ENCODE measurements at places on chromosomes 5 and 9.

- DNase-seq, result no peak
Measured at GRCh38 chr9:109518621-109519335, 20.7 kb upstream of the PTPN3 start.

DNA sequence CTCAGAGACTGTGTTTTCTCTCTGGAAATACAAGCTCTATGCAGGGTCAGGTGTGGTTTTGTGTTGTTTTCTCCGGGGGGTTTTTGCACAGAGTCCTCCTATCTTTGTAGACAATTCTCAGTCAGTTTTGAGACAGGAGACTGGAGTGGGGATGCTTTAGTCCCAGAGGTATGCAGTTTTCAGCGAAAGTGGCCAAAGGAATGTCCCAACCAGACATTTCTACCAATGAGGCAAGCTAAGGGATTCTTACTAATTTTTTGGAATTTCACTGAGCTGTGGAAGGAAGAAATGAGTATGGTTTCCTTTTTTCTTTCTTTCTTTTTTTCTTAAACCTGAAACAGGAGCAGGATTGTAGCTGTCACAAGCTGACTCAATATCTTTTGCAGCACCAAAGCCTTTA lies 35.3 kb upstream of the PLPP1 start:
- DNase-seq, result no peak

DNA sequence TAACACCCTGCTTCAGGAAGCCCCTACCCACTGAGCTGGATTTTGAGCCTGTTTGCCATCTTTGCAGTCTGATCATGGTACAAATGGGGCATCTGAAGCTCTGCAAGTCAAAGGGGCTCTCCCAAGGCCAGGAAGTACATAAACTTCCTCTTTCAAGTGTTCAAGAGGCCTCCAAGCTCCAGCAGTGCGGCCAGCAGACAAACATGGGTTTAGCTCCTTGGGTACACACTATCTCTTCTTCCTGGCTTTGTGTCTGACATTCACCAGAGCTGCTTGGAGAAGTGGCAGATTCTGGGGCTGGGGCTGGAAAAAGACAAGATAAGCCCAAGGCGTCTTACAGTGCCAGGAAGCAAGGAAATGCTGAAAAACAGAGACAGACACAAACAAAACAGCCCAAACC lies 34.1 kb downstream of the LAMC3 start:
- no peak for DNase-seq

DNA sequence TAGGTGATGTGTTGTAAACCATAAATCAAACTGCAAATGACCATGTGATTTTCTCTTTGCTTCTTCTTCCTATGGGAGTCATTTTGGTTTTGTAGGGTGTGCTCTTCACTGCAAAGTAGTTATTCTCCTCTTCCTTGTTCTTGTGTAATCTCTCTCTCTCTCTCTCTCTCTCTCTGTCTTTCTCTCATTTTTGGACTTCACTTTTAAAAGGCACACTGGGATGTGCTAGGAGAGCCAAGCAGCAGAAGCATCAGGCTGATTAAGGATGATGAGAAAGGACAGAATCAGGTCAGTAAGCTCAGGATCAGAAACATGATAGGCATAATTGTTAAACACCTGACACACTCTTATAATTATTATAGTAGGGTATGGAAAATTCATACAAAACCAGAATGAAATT lies 505.3 kb upstream of the ZNF608 start:
- no peak for DNase-seq

DNA sequence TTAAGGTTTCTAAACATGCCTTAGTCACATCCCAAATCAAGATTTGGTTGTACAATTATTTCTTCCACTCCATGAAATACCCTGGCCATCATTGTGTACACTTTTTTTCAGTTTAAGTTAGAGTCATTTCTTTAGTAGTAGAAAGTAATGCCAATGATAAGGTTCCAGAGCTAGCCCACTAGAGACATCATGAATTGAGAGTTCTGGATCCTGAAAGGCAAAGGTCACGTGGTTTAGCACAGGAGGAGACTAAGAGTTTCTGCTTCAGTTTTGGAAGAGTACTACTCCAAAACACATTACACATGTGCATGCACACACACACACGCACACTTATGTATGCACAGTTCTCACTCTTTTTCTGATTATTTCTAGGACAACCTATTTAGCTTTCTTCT lies 4.8 kb upstream of the SREK1 start:
- no peak for DNase-seq

DNA sequence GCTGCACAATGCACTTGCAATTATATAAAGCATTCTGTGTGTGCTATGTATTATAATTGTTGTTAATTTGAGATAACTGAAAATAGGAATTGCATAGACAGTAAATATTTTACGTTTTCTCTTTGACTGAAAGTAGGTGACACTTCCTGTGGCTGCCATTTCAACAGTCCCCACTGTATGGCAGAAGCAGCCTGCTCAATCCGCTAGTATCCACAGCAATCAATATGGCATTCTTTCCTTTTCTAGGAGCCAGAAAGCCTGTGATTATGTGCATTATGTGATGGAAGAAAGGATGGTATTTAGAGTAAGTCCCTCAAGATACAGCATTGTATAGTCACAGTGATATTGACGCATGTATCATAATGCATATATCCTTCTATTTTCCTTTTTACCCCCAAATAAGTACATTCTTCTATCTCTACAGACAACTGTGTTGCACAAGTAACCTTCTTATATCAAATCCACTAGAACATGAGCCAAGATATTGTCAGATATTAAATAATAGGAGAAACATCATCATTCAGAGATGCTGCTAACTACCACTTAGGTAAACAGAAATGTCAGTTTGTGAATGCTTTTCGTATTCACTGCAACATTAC lies 59.7 kb downstream of the CARTPT start:
- no peak for DNase-seq

DNA sequence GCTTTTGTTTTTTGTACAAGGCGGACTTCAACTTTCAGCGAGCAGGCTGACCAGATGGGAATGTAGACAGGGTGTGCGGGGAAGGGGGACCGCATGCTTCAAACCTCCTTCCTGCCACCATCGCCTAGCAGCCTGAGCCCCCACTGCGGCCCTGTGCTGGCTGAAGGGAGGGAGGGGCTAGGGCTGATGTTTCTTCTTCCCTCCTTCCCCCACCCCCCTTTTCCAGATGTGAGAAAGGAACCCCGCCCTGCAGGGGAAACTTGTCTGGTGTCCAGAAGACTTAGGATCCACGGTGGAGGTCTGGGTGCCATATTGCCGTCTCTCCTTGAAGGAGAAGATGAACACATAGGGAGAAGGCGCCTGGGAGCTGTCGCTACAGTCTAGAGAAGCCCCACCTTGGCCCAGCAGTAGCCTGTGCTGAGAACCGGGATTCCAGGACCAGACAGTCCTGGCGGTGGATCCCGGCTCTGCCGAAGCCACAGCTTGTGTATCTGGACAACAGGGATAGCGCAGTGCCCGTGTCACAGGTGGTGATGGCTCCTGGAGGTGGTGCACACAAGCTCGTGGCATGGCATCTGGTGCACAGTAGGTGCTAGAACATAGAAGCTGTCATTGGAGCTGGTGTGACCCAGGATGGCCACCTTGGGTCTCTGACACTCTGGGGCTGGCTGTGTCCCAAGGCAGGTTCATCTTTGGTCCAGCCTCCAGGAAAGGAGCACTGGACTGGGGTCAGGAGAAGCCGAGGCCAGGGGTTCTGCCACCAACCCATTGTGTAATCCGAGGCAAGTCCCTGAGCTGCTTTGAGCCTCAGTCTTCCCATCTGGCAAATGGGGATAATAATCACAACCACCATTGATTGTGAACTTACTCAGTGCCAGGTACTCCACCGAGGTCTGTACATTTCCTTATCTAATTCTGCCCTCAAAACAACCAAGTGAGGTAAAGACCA lies 205.6 kb downstream of the C9orf50 start:
- DNase-seq, result no peak

GRCh38 chr9:112552229-112553056 lies 65.8 kb downstream of the KIAA1958 start:
- no peak for DNase-seq

DNA sequence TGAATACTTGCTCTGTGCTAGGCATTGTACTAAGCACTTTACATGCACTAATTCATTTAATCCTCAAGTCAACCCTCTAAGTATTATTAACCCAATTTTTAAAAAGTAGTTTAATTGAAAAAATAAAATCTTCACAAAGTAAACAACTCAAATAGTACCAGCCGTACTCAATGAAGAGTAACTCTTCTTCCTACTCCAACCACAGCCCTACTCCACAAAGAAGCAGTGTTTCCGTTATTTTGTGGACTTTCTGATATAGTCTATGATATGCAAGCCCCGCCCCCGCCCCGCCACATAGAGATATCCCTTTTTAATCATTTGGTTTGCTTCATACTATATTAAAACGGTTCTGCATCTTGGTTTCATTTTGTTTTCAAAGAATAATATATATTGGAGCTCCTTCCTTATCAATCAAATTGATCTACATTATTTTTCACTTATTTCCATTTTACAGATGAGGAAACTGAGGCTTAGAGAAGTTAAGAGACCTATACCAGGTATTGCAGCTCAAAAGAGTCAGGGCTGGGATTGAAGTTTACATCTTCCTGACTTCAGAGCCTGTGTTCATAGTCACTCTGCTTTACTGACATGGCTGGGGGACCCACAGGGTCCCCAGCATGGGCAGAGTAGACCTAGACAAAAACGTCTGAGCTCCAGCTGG lies 78.6 kb downstream of the PCDH1 start:
- DNase-seq, result no peak

- DNase-seq, result no peak
Measured at GRCh38 chr5:36444582-36445418, 143.1 kb upstream of the RANBP3L start.

DNA sequence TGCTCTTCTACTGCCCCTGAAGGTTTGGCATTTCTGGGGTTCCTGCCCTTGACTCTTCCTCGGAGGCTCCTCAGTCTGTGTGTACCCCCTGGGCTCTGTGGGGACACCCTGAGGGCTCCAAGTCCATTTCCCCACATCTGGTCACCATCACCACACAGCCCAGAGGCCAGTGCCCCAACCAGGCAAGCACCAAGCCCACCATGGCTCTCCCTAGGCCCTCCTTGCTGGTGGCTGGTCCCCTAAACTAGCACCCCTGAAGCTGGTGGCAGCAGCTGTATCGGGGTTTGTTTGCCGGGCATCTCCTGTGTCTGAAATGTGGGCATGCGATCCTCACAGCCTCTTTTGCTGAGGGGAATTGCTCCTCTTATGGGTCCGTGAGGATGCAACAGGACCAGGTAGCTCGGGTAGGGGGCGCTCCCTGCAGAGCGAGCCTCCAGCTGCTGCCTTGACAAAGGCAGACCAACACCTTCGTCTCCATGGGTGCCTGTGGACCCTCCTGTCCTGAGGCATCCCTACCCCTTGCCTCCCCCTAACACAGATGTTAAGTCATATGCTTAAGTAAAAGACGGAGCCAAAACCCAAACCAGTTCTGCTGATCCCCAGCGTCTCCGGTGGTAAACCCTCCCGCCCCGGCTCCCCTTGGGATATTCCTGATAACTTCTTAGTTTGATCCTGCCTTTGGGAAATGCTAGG lies 138.9 kb upstream of the IRX4 start:
- no peak for DNase-seq

DNA sequence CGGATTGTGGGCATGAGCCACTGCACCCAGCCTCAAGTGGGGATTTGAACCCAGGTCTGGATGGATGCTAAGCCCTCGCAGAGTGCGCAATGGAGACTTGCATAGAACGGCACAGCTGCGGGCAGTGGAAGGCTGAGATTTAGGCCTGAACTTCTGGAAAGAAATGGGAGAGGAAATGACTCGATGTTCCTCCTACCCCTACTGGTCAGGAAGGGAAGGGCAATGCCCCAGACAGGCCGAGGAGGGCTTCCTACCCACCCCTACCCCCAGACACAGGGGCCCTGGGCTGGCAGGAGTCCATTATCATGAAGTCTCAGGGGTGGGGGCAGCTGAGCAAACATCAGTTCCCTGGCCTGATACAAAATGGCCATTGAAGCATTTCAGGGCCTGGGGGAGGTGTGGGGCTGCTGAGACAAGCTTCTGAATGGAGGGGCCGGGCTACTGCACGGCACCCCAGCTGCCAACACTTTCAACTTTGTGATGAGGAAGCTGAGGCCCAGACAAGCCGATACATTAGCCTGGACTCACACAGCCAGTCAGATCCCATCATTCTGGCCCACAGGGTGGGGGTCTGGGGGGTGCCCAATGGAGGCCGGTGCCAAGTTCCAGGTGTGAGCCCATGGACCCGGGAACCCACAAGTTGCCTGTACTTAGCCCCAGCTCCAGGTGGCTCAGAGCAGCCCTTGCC lies 13.5 kb upstream of the WDR38 start:
- no peak for DNase-seq

GRCh38 chr9:29475471-29475870 lies 1902.2 kb upstream of the C9orf72 start:
- no peak for DNase-seq

DNA sequence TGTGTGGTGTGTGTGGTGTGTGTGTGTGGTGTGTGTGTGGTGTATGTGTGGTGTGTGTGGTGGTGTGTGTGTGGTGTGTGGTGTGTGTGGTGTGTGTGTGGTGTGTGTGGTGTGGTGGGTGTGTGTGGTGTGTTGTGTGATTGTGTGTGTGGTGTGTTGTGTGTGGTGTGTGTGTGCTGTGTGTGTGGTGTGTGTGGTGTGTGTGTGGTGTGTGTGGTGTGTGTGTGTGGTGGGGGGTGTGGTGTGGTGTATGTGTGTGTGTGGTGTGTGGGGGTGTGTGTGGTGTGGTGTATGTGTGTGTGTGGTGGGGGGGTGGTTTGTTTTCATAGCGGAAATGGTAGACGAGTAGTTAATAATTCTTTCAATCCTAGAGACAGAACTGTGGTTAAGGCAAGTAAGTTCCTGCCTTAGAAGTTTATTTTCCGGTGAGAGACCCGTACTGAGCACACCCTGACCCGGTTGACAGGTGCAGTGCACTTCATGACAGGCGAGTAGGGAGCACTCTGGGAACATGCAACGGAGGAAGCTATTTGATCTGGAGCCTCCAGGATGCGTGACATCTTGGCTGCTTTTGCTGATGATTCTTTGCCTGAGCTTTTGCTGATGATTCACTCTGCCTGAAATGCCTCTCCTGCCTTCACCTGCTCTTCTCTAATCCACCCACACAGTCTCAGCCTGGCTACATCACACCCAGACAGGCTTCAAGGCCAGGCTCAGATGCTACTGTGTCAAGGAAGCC lies 21.7 kb upstream of the FAT2 start:
- no peak for DNase-seq

- no peak for DNase-seq
Measured at GRCh38 chr9:114492991-114493390, 12.3 kb downstream of the WHRN start.

DNA sequence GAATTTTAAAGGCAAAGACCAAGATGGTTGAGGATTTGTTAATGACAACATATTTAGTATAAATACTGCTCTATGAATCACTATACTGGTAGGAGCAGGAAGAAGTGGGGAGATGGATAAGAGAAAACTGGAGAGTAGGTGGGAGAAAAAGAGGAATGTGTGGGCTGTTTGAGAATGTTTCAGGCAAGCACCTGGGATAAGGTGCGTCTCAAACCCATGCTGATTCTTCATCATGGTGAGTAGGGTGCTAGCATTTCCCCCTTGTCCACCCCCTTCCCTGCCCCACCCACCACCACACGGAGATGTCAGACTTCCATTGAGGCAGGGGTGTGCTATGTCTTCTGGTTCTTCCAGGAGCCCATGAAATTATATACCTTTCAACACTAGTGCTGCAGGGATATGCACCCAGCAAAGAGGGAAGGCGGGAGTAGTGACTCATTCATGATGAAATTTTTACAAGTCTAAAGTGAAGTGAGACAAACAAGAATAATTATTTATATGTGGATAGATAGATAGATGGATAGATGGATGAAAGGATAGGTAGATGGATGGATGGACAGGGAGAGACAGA lies 54.3 kb downstream of the MTX3 start:
- DNase-seq, result no peak

GRCh38 chr9:86944796-86945727 lies 2.2 kb downstream of the GAS1 start:
- DNase-seq, result no peak

All from ureter (tissue), 1 donor.